Thoracic aorta (tissue), 2 donors: ENCODE measurements at places on chromosomes 7 and 10. TPM values are rescaled to one million over a fixed set of nuclear protein-coding genes. Genes with fewer than 3 reads are reported as not detected.
A peak's percentile ranks its signal among the peaks of the same experiment; 100 is the strongest.

- H3K4me1 ChIP-seq = peaks cover 84% of the 10 kb centered on the region
- DNase-seq = no peak
- H3K27me3 ChIP-seq = no peaks in the 10 kb centered on the region
- no peaks in the 10 kb centered on the region for H3K36me3 ChIP-seq
Measured at GRCh38 chr7:50714857-50715256, 67.8 kb downstream of the GRB10 start.

DNA sequence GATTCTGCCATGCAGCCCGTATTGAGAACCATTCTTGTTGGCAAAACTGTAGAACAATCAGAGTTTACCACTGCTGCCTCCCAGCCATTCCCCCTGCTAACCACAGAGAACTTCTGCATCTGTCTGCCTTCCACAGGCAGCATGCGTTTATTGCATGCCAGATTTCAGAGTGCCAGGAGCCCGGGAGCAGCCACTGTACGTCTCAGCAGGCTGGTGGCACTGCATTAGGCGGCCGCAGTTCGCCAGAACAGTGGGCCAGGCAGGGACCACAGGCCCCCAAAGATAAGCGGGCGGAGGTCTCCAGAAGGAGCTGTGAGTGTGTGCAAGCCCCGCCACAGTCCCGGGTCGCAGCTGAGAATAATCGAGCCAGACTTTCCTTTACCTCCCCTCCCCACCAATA, 31.8 kb downstream of the ZNF467 start:
- H3K4me1 ChIP-seq = peaks cover 12% of the 10 kb centered on the region
- H3K27ac ChIP-seq = no peak overlapping the region
- DNase-seq = no peak
- H3K36me3 ChIP-seq = no peaks in the 10 kb centered on the region
- peak overlapping the region; percentile 65 for H3K4me3 ChIP-seq

- no peak overlapping the region for H3K27ac ChIP-seq
- H3K27me3 ChIP-seq = no peaks in the 10 kb centered on the region
- H3K36me3 ChIP-seq = peaks cover 2% of the 10 kb centered on the region
Measured at GRCh38 chr10:99685597-99685967, 26.3 kb downstream of the ENTPD7 start.

DNA sequence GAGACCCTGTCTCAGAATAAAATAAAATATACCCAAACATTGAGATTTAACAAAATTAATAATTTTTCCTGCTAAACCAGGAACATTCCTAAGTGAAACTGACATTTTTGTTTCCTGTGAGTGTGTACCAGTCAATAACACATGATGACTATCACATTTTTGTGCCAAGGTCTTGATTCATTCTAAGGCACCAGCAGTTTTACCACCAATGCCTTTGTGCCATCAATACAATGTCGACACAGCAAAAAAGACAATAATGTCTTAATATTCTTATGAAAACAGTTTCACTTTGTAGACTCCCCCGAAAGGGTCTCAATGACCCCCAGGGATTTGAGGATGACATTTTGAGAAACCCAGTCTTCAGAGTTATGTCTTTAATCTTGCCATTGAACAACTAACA, 7.2 kb upstream of the CADPS2 start:
- H3K27ac ChIP-seq = no peak overlapping the region
- no peaks in the 10 kb centered on the region for H3K27me3 ChIP-seq
- H3K36me3 ChIP-seq = no peaks in the 10 kb centered on the region
- no peak overlapping the region for H3K4me3 ChIP-seq
- DNase-seq = no peak

DNA sequence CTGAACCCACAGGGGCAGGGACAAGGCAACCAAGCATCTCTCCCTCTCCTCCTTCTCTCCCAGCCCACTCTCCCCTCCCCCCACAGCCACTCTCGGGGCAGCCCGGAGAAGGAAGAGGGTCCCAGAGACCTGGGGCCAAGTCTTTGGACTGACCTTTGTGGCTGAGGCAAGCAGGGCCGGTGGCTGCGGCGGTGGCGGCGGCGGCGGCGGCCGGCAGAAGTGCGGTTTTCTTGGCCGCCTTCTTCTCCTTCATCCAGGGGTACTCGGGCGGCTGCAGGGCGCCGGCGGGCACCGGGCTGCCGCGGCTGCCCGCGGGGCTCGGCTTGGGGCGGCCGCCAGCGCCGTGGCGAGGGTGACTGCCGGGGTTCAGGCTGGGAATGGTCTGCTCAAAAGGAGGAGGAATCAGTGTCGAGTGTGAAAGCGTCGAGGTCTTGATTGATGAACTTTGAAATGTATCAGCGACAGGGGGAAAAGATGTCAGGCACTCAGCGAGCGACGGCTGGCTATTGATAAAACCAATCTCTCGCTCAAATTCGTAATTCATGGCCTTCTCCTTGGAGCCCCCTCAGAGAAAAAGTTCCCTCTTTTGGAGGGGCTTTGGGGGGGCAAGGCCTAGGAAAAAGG, 414 bp downstream of the HOXA2 start:
- H3K4me1 ChIP-seq = peaks cover 58% of the 10 kb centered on the region
- peak overlapping the region; percentile 87 for H3K27ac ChIP-seq
- H3K4me3 ChIP-seq = peak overlapping the region; percentile 99
- no peak for DNase-seq
- H3K36me3 ChIP-seq = no peaks in the 10 kb centered on the region

- H3K4me3 ChIP-seq = peak overlapping the region; percentile 23
- DNase-seq = no peak
- H3K27me3 ChIP-seq = no peaks in the 10 kb centered on the region
- H3K4me1 ChIP-seq = peaks cover 16% of the 10 kb centered on the region
- H3K36me3 ChIP-seq = no peaks in the 10 kb centered on the region
Measured at GRCh38 chr7:66348531-66348930, 143.4 kb downstream of the TPST1 start.

Gene CCL24
- not detected for total RNA-seq

Gene SKIDA1
- 0.71 TPM for total RNA-seq

Gene LBX1
- not detected for total RNA-seq

DNA sequence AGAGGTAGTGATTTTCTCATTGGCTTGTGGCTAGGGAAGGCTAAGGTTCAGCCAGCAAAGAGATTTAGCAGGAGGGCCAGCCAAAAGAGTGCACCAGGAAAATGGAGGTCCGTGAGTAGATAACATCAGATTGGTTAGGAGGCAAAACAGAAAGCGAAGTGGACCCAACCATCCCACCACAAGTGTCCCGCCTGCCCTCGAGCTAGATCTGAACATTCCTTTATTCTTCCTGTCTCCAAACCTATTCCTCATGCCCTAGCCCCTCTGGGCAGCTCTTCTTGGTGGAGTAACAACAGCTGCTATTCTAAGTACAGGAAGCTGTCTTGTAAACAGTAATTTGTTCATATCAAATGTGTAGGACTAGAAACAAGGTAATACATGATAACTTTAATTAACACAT, 85.7 kb upstream of the BET1 start:
- DNase-seq = no peak
- no peaks in the 10 kb centered on the region for H3K4me1 ChIP-seq
- H3K36me3 ChIP-seq = no peaks in the 10 kb centered on the region
- no peak overlapping the region for H3K4me3 ChIP-seq
